ENCODE measurements at places on chromosomes 1 and 21. TPM values are rescaled to one million over a fixed set of nuclear protein-coding genes. Genes with fewer than 3 reads are reported as not detected.

Gene MFSD2A
- 52.9 TPM for total RNA-seq

Gene VPS13D
- total RNA-seq = 32.4 TPM

GRCh38 chr1:227924833-227925574 lies 22.7 kb downstream of the WNT9A start:
- no peak overlapping the region for H3K27ac ChIP-seq
- no peak overlapping the region for H3K4me3 ChIP-seq
- H3K36me3 ChIP-seq = no peaks in the 10 kb centered on the region
- H3K4me1 ChIP-seq = 0 out of 2 replicates have a peak, but pooled peaks cover 1% of the 10 kb centered on the region

DNA sequence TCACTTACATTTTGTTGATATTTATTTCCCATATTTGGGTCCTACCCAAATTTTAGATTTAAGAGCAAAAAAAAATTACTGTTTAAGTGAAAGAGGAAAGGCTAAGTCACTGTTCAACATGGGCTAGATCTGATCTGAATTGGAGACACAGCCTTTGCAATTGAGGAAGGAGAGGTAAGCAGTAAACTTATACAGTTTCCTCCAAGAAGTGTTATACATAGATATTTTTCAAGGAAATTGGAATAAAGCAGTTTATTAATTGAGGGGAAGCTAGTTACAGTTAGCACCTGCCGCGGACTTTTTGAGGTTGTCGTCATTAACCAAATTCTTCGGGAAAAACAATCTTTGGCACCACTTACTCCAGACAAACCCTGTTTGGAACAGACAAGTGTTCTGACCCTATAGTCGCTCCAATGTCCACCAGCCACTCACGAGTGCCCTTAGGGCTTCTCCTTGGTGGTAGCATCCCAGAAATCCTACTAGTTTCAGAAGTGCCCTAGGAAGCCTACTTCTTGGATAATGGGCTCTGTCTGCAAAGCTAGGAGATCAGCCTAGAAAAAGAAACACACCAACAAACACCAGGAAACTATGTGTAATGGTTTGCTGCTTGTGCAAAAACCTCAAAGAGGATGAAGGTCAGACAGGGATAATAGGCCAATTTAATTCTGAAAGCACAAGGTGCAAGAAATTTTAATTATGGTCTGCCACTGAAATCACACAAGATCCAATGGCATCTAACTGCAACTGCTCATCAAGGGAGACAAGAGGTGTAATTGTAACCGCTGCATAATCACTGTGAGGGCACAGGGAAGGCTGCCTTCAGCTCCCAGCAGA lies 2.5 kb downstream of the WLS start:
- no peak overlapping the region for H3K4me3 ChIP-seq
- H3K4me1 ChIP-seq = peaks cover 7% of the 10 kb centered on the region
- no peaks in the 10 kb centered on the region for H3K27me3 ChIP-seq
- no peak for DNase-seq

DNA sequence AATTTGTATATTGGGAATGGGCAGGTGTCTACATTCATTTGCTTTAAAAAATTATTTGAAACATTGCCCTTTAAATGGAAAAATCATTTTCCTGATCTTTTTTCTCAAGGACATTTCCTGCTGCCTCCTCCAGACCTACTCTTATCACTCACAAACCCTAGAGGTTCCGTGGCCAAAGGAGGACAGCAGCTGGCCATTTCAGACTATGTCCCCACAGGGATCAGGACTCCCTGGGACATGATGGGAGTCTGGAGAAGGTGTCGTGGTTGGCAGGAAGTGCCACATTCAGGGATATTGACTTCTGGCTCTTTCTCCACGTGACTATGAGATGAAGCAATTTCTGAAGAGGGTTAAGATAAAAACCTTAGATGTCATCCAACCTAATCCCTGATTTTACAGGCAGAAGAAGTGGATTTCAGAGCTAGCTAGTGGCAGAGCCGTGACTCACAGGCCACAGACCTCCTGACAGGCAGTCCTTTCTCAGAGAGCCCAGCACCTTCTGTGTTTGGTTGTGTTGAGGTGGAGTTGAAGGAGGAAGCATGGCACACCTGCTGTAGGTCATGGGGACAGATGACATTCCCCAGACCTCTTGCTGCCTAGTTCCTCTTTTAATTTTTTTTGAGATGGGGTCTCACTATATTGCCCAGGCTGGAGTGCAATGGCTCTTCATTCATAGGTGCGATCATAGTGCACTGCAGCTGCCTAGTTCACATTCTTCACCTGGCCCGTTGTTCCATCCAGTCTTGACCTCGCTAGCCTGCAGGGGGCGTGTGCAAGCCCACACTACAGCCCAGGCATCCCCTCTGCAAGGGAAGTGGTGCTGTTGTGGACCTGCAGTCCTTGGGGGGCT lies 25.5 kb upstream of the IL10 start:
- H3K27me3 ChIP-seq = no peaks in the 10 kb centered on the region
- peak; percentile 33 for DNase-seq
- H3K27ac ChIP-seq = no peak overlapping the region
- H3K4me3 ChIP-seq = no peak overlapping the region
- no peaks in the 10 kb centered on the region for H3K36me3 ChIP-seq

- H3K4me3 ChIP-seq = peak overlapping the region; percentile 40
- H3K27me3 ChIP-seq = peaks cover 11% of the 10 kb centered on the region
- H3K4me1 ChIP-seq = peaks cover 16% of the 10 kb centered on the region
- no peak overlapping the region for H3K27ac ChIP-seq
- no peaks in the 10 kb centered on the region for H3K36me3 ChIP-seq
Observed at GRCh38 chr1:154405747-154406571, 816 bp downstream of the IL6R start.

Gene B3GALT5
- 5.4 TPM for total RNA-seq

Gene HSPA6
- total RNA-seq = 0.13 TPM

GRCh38 chr1:21608798-21609197 lies 60.4 kb downstream of the RAP1GAP start:
- H3K36me3 ChIP-seq = no peaks in the 10 kb centered on the region
- no peak for DNase-seq
- H3K4me3 ChIP-seq = no peak overlapping the region
- no peak overlapping the region for H3K27ac ChIP-seq
- H3K4me1 ChIP-seq = no peaks in the 10 kb centered on the region

- no peak overlapping the region for H3K4me3 ChIP-seq
- no peaks in the 10 kb centered on the region for H3K4me1 ChIP-seq
- H3K27me3 ChIP-seq = no peaks in the 10 kb centered on the region
- no peak for DNase-seq
- peaks cover 2% of the 10 kb centered on the region for H3K36me3 ChIP-seq
- H3K27ac ChIP-seq = no peak overlapping the region
Observed at GRCh38 chr1:217602380-217602779, 28.5 kb downstream of the GPATCH2 start.

DNA sequence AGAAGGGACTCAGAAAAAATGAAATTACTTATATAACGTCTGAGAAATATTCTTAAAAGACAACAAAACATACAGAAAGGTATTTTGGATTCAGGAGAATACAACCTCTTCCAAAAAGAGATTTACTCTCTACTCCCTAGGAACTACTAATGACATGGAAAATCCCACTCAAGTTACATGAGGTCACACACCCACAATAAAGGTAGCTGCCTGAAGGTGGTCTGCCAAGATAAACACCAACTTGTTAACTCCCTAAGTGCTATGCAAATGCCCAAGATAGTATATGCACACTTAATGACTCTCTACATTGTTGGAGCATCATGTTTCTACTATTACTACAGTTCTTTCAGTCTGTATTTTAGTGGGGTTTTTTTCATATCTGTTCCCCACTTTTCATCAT lies 26.5 kb downstream of the RERE start:
- H3K27ac ChIP-seq = no peak overlapping the region
- peak; percentile 19 for DNase-seq
- H3K4me3 ChIP-seq = no peak overlapping the region
- no peaks in the 10 kb centered on the region for H3K36me3 ChIP-seq

DNA sequence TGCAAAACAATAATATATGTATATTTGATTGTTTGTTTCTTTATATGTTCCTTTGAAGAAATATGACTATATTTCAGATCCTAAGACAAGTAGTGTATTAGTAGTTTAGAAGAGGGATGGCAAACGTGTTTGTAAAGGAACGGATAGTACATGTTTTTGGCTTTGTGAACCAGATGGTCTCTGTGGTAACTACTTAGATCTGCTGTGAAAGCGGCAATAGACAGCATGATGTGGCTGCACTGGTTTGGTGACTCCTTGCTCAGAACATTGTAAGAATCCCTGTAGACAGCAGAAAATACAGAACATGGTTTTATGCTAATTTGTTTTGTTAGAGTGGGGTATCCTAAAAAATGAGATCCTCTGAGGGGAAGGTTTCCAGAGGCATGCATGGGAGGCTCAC lies 3.1 kb downstream of the ACADM start:
- no peaks in the 10 kb centered on the region for H3K27me3 ChIP-seq
- no peaks in the 10 kb centered on the region for H3K4me1 ChIP-seq
- no peak overlapping the region for H3K27ac ChIP-seq
- no peak for DNase-seq
- peaks cover 13% of the 10 kb centered on the region for H3K36me3 ChIP-seq

DNA sequence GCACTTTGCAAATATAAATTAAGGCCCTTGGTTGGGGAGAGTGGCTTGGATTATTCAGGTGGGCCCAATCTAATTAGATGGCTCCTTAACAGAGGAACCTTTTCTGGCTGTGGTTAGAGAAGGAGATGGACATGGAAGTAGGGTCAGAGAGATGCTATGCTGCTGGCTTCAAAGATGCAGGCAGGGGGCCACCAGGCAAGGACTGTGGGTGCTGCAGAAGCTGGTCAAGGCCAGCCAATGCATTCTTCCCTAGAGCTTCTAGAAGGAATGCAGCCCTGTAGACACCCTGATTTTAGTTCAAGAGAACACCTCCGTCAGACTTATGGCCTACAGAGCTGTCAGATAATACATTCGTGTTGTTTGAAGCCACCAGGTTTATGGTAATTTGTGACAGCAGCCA lies 3.7 kb upstream of the TMEM9 start:
- peaks cover 8% of the 10 kb centered on the region for H3K4me1 ChIP-seq
- no peak for DNase-seq
- no peak overlapping the region for H3K27ac ChIP-seq
- no peaks in the 10 kb centered on the region for H3K36me3 ChIP-seq
- no peak overlapping the region for H3K4me3 ChIP-seq

Gene ZNF281
- total RNA-seq = 20.0 TPM

DNA sequence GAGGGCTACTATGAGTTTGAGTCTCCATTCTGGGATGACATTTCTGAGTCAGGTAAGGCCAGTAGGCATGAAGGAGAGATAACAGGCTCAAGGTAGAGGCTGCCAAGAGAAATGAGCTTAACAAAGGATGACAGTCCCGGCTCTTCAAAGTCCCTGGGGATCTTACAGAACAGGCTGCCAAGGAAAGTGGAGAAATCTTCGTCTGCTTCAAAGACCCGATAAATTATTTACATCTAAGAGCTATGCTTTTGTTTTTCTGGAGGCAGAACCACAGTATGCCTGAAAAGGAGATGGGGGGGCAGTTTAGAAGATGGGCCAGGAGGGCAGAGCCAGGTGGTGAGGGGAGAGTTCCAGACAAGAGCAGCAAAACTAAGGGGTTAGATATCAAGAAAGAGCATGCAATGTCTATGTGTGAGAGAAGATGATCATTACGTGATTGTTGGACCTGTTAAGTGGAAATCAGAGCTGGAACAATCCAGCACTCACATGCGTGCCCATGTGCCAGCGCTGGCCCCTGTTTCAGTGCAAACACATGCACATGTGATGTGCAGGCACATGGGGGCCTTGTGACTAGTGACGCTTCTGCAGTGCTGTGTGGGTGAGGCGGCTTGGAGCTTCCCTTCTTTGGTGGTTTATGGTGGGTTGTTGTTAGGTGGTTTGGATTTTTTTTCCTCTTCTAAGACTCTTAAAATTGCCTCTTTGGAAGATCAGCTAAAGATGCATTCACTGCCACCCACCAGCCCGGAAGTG lies 25.7 kb downstream of the CAMK1G start:
- DNase-seq = no peak
- H3K4me1 ChIP-seq = no peaks in the 10 kb centered on the region
- H3K4me3 ChIP-seq = no peak overlapping the region
- peaks cover 3% of the 10 kb centered on the region for H3K27me3 ChIP-seq
- H3K36me3 ChIP-seq = no peaks in the 10 kb centered on the region

GRCh38 chr1:171636141-171636540 lies 14.1 kb downstream of the MYOCOS start:
- no peak overlapping the region for H3K4me3 ChIP-seq
- H3K4me1 ChIP-seq = no peaks in the 10 kb centered on the region
- H3K27ac ChIP-seq = no peak overlapping the region
- DNase-seq = peak; percentile 19
- no peaks in the 10 kb centered on the region for H3K36me3 ChIP-seq
- H3K27me3 ChIP-seq = no peaks in the 10 kb centered on the region
